ENCODE measurements at places on chromosomes 5 and 9.

GRCh38 chr5:124919747-124920525 lies 173.5 kb upstream of the ZNF608 start:
- no peak for DNase-seq

GRCh38 chr5:34586117-34586885 lies 69.8 kb upstream of the RAI14 start:
- DNase-seq: no peak

GRCh38 chr5:52896534-52897237 lies 92.5 kb upstream of the ITGA2 start:
- no peak for DNase-seq

DNA sequence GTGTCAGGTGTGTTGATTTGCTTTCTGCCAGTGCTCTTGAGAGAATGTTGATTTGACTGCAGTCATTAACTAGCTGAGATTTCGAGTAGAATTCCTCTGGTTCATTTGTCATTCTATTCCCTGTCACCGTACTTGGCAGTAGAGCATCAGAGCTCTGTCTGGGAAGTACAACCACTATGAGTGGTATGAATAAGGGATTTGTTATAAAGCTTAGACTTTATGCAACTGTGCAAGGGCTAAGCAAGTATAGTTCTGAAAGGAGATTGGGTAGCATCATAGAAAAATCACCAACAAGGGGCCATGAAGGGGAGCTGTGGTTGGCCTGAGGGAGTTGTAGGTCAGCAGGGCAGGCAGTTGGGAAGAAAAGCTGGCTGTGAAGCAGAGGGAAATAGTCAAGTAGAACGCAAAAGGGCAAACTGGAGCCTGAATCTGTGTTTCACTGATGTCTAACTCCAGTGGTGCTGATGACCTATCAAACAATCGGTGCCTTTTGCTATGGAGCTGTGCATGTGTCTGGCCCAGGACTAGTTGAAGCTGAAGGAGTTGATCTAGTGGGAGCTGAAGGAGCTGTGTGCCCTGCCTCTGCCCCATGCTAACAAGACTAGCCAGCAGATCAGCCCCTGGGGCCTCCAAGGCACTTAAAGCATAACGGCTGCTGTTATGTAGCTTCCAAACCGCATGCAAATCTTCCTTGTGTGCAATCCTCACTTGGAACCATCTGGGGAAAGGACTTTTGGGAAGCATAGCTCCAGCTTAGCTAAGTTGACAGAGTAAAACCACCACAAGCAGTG lies 110.0 kb downstream of the SLC28A3 start:
- no peak for DNase-seq

- no peak for DNase-seq
Measured at GRCh38 chr5:95664204-95664786, 17.7 kb downstream of the RFESD start.

- no peak for DNase-seq
Measured at GRCh38 chr9:131534721-131535237, 3.7 kb upstream of the UCK1 start.

GRCh38 chr5:100860407-100860806 lies 42.7 kb downstream of the ST8SIA4 start:
- no peak for DNase-seq

GRCh38 chr5:172959824-172960799 lies 888 bp downstream of the RPL26L1 start:
- no peak for DNase-seq

- DNase-seq: no peak
Measured at GRCh38 chr5:4419281-4419680, 720.8 kb upstream of the ADAMTS16 start.

- DNase-seq: no peak
Measured at GRCh38 chr5:83899326-83899970, 178.8 kb upstream of the HAPLN1 start.

DNA sequence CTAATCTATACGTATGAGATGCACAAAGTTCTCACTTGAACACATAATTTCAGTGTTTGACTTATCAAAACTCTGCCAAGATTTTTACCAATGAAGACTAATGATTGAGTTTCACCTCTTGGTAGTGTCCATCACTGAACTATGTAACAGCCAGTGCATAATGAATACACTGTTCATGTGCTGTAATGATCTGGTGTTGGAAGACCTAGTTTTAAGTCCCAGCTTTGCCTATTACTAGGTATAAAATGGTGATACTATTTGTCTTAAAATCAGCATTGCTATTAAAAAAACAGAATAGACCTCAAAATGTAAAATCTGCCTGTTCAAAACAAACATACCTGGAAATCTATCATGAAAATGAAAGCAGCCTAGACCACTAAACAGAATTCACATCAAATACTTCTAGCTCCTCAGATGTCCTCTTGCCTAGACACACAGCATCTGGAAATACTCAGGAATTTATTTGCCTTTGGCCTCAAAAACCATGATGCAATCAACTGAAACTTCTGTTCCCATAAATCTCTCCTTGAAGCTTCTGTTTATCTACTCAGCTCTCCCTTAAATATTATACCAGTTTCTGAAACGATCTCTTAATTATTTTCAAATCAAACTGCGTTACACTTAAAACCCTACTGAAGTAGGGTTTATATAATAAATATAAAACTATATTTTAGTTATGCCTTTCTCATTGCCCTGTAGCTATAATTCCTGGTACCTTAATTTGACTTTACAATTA lies 38.1 kb downstream of the MRPS27 start:
- no peak for DNase-seq

GRCh38 chr9:99753436-99753835 lies 68.2 kb upstream of the NR4A3 start:
- no peak for DNase-seq

DNA sequence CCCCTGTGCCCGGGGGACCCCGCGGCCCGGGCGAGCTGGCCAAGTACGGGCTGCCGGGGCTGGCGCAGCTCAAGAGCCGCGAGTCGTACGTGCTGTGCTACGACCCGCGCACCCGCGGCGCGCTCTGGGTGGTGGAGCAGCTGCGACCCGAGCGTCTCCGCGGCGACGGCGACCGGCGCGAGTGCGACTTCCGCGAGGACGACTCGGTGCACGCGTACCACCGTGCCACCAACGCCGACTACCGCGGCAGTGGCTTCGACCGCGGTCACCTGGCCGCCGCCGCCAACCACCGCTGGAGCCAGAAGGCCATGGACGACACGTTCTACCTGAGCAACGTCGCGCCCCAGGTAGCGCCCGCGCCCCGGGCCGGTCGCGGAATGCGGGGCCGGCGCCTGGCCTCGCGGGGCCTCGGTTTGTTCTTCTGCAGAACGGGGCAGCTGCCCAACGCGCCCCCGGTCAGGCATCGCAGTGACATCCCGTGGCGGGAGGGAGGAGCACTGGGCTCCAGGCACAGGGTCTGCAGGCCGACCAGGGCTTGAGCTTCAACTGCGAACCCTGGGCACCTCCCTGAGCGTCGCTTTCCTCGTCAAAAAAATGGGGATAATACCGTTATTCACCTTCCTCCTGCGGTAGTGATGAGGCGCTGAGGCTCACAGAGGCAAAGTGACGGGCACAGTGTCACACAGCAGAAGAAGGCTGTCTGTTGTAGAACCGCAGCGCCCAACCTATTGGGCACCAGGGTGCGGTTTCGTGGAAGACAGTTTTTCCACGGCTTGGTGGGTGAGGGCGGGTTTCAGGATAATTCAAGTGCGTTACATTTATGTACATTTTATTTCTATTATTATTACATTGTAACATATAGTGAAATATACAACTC lies 777 bp downstream of the ENDOG start:
- DNase-seq: no peak

GRCh38 chr9:31325778-31326177 lies 1058.7 kb upstream of the ACO1 start:
- no peak for DNase-seq

DNA sequence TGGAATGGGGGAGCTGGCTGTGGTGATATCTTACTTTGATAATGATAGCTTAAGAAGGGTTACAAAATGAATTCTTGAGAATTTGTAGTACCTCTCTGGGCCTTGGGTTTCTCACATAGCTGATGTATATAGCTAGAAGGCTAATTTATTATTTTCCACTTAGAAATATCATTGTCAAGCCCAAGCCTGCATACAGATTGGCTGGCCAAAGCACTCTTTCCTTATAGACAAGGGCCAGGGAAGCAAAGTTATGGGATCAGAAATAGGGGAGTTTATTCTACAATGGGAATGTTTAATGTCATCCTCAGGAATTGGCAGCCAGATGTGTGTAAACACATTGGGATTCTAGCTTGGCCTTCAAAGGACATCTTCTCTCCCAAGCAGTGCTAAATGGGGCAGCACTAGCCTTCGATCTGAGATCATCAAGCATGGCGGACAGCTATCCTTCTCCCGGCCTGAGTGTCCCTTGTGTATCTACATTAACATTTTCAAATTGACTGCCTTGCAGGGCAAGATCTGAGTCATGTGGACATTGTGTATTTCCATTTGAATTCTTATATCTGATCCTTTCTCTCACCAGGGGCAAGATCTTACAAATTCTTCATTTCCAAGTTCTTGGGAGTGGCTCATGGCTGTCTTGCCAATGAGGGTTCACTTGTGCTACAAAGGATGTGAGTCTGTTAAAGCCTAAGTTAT lies 457.2 kb downstream of the ARHGEF28 start:
- DNase-seq: no peak

DNA sequence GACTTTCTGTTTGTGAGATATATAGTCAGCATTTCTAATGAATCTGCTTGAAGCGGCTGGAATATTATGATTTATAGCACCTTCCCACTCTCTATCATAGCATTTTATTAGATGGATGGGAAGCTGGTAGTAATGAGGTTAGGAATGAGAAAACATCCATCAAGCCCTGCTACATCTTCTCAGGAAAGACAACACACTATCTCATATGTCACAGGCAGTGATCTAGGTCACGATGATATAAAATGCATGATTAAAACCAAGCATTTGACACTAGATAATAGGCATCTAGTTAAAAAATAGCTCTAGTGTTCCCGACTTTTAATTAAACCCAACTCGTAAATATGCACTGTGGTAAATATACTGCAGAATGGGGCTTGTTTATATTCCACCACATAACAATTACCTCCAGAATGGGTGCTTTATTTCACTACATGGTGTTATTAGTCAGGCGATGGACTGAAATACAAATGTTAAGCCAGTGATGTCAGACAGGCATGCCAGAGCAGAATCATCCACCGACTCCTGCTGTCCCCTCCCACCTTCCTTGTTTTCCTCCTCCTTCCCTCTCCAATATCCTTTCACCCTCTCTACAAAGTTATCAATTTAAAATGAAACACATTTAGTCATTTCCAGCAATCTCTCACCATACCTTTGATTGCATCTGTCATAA lies 286.8 kb downstream of the SPATA31D1 start:
- DNase-seq: no peak

DNA sequence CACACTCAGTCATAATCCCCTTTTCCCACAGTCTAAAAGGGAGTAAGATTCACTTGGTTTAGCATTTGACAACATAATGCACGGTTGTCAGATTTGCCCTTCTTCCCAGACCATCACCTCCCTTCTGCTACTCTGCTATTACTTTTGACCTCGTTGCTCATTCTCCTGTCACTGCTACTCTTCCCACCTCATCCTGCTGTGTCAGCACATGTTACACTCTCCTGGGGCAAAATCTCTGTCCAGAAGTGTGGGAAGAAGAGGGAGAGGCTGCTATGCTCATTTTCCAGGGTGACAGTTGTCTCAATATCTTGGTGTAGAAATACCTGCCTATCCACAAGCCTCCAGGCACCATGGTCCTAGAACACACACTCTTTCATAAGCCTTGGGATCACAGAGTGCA lies 449.9 kb upstream of the PIK3R1 start:
- DNase-seq: no peak

- DNase-seq: no peak
Measured at GRCh38 chr9:126000256-126000655, 253.1 kb downstream of the PBX3 start.

DNA sequence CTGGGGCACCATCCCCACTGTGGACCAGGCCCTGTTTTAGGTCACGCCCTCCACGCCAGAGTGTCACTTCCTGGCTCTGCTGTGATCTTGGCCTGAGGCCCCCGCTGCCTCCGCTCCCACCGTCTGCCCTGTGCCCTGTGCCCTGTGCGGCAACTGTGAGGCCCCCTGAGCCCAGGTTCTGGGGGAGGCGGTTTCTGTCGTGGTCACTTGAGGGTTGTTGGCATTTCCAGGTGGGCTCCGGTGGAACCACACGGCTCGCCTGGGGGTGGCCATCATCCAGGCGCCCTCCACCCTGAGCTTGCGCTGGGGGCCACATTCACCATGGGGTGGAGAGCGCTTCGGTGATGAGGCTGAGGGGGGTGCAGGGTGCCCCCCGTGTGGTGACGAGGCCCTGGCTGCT lies 6.6 kb downstream of the DPP7 start:
- DNase-seq: no peak

DNA sequence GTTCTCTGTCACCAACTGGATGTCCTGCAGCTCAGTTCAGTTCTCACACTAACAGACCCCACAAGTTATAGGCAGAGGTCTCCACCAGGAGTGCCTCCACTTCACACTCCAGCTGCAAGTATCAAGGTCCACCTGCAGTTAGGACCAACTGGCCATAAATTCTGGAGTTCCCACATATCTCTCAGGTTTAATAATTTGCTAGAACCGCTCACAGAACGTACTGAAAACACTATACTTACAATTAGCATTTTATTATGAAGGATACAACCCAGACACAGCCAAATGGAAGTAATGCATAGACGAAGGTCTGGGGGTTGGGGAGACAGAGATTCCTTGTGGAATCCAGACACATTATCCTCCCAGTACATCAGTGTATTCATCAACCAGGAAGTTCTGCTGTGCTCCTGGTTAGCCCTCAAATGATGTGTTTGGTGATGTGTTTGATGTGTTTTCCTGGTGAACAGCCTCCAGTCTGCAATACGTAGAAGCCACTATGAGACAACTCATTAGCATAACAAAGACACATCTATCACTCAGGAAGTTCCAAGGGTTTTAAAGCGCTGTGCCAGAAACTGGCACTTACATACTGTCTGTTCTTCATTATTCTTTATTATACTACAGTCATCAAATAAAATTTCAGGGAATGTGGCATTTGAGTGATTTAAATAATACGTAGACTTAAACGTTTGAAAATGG lies 25.4 kb downstream of the OGN start:
- no peak for DNase-seq

DNA sequence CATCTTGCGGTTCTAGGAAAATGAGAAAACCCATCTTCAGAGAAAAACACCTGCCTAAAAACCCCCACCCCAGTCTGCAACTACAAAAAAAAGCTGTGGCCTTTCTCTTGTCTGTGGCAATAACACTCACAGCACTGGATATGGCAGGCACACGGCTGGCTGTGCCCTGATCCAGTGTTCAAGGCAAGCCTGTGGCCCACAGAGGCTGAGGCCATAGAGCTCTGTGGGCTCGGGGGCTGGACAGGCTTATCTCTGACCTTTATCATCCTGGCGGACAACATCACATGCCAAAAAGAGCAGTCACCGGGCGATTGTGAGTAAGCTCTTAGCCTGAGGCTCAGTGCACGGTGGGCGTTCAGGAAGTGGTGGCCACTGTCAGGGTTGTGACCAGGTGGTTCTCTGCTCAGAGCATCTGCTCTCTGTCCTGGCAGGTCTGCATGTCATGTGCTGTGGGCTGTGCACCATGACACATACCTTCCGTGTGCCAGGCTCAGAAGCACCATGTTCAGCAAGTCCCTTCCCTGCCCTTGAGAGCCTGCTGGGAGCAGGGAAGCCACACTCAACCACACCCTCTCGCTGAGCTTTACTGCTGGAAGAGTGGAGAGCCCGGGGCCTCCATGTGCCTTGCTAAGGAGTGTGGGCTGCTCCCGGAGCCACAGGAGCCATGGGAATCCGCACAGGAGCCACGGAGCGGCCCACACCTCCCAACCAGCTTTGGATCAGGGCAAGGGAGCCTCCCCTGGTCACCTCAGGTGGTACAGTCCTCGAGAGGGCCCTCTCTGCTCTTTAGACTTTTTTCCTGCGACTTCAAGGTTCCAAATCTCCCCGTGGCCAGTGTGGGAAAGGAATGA lies 34.6 kb upstream of the WDR38 start:
- DNase-seq: no peak

GRCh38 chr9:136051837-136052471 lies 43.1 kb downstream of the NACC2 start:
- DNase-seq: no peak
